ENCODE measurements at places on chromosomes 6 and 20.

- no peak for DNase-seq
These were observed 152.0 kb downstream of the TSHZ2 start for GRCh38 chr20:53124075-53124551.

- DNase-seq, result no peak
These were observed 9.8 kb downstream of the XRN2 start for GRCh38 chr20:21312813-21313474.

DNA sequence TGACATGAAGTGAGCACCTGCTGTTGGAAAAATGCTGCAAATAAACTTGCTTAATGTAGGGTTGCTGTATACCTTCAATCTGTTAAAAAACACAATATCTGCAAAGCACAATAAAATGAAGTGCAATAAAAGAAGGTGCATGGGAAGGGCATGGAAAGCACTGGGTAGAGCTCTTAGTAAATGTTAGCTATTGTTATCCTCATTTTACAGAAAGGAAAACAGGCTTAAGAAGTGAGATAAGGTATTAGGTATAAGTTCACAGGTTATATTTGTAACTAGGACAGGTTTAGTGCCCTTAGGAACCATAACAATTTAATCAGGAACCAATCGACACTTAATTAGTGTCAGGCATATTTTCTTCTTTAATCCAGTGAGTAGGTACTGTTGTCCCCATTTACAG is 36.7 kb downstream of the SLC22A2 start:
- DNase-seq, result no peak

DNA sequence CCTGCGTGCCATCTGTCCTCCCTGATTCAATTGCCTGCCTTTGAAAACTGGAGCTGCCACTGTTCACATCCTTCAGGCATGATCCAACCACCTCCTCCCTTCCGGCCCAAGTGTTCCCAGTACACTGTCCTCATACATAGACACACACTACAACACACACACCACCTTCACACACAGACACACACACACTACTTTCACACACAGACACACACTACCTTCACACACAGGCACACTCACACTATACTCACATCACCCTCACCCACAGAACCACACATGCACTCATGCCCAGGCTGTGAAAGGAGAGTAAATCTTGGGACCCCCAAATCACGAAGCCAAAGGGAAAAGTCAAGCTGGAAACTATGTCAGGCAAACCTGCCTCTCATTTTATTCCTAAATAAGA is 109.4 kb upstream of the MYLIP start:
- no peak for DNase-seq

GRCh38 chr6:43107344-43108062 is 31.4 kb downstream of the PTK7 start:
- no peak for DNase-seq

Data from keratinocyte (primary cell).